ENCODE measurements at places on chromosomes 13 and 19.

- DNase-seq: no peak
Observed at GRCh38 chr19:11577451-11578257, at the start of gene ACP5. TSS of gene ACP5 (minus strand) at chr19:11577645. CDS start at chr19:11577317, 328 bp downstream.

- no peak for DNase-seq
Observed at GRCh38 chr13:71464686-71465085, 402.3 kb downstream of the DACH1 start.

- DNase-seq: no peak
Observed at GRCh38 chr13:101053301-101054093, 362.8 kb downstream of the NALCN start.

- no peak for DNase-seq
Observed at GRCh38 chr19:18223860-18224524, 2.2 kb downstream of the PDE4C start.

- no peak for DNase-seq
Observed at GRCh38 chr13:111475488-111475887, 155.0 kb downstream of the TEX29 start.

GRCh38 chr19:28028881-28029444 is 1184.0 kb downstream of the UQCRFS1 start:
- DNase-seq: no peak

DNA sequence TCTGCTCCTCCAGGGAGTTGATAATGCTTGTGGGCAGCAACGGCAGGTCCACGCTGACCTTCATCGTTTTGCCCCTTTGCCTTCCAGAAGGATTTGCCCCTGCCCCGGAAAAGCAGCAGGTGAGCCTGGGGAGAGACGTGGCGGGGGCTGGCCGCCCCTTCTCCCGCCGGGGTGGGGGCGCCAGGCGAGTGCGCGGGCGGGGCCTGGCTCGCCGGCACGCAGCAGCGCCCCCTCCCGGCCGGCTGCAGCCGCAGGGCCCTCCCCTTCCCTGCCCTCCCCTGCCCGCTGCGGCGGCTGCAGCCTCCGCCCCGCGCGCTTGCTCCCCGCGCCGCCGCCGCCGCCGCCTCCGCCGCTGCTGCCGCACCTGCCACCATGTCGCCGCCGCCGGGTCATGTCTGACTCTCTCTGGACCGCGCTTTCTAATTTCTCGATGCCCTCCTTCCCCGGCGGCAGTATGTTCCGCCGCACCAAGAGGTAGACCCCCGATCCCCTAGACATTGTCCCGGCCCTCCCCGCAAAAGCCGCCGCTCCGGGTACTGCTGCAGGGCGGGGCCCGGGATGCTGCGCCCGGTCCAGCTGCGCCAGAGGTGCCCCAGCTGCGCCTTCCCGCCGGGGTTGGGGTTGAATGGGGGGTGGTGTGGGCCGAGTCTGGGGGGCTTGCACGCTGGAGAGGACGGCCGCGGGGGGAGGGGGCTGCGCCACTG is at the start of gene MAST1:
MAST1 (plus strand) TSS at position 334 of the 704 bp plus-strand sequence; CDS start at position 392, 58 bp downstream.
- peak; percentile 35 for DNase-seq

GRCh38 chr13:95235199-95235756 is 66.0 kb downstream of the ABCC4 start:
- no peak for DNase-seq

DNA sequence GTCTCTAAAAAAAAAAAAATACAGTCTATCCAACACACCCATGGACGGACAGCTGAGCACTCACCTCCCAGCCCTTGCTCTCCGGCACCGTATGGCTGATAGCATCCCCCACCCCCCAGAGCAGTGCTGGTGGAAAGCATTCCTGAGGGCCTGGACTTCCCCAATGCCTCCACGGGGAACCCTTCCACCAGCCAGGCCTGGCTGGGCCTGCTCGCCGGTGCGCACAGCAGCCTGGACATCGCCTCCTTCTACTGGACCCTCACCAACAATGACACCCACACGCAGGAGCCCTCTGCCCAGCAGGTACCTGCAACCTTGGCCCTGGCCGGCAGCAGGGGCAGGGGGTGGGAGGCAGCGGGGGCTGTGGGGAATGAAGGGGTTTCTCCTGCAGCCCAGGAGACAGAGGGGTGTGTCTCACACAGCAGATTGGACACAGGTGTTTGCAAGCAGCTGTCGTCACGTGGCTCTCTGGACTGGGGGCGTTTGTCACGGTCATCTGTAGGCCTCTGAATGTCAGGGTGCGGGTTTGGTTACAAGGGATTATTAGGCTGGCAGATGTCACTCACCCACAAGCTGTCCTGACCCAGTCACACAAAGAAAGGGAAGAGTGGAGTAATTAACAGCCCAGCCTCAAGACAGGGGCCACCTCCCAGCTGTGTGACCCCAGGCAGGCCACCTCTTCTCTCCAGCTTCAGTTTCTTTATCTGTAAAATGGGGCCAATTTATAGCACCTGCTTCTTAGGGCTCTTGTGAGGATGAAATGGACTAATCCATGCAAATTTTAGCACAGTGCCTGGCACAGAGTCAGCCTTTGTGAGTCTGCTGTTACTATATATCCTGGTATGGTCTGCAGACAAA is 19.3 kb downstream of the PLD3 start:
- DNase-seq: no peak

- no peak for DNase-seq
Observed at GRCh38 chr13:46983881-46984280, 87.0 kb upstream of the HTR2A start.

DNA sequence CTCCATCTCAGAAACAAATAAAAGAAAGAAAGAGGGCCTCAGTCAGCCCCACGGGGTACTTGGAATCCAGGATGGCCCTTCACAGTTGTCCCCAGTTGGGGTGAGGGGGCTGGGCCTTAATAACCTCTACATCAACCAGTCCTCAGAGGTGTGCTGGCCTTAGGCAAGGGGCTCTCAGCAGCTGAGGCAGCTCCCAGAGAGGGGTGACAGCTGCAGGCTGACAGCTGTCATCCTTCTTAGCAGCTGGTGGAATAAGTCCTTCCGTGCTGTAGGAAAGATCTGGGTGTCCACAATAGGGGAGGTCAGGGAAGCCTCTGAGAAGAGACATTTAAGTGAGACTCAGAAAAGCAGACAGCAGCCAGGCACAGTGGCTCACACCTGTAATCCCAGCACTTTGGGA is 7.4 kb downstream of the BCAM start:
- no peak for DNase-seq

GRCh38 chr13:32225481-32225931 is 89.7 kb downstream of the ZAR1L start:
- no peak for DNase-seq

DNA sequence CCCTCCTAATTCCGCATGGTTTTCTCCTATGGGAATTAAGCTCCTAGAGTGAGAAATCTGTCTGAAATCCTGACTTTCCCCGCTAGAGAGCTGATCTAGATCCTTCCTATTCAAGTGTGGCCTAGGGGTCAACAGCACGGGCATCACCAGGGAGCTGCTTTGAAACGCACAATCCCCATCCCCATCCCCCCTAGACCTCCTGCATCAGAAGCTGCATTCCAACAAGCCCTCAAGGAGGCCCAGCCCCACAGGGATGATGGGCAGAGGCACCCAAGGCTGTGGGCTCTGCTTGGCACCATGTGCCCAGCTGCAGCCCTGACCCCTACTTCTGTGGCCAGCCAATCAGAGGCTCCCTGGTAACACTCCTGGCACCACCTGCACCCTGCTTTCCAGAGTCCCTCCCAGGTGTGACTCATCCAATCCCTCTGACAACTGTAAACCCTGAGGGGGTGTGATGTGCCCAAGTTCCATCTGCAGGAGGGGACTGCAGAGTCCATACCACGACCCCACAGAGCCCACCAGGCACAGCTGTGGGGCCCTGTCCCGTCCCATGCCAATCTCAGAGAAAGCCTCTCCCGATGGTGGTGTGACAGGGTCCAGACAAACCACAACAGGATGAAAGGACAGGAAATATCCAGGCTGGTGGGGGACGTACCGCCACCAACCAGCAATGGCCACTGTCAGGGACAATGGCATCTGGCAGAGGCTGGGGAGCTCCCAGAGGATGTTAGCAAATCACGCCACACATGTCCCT is 19.8 kb upstream of the SLC35E1 start:
- no peak for DNase-seq

DNA sequence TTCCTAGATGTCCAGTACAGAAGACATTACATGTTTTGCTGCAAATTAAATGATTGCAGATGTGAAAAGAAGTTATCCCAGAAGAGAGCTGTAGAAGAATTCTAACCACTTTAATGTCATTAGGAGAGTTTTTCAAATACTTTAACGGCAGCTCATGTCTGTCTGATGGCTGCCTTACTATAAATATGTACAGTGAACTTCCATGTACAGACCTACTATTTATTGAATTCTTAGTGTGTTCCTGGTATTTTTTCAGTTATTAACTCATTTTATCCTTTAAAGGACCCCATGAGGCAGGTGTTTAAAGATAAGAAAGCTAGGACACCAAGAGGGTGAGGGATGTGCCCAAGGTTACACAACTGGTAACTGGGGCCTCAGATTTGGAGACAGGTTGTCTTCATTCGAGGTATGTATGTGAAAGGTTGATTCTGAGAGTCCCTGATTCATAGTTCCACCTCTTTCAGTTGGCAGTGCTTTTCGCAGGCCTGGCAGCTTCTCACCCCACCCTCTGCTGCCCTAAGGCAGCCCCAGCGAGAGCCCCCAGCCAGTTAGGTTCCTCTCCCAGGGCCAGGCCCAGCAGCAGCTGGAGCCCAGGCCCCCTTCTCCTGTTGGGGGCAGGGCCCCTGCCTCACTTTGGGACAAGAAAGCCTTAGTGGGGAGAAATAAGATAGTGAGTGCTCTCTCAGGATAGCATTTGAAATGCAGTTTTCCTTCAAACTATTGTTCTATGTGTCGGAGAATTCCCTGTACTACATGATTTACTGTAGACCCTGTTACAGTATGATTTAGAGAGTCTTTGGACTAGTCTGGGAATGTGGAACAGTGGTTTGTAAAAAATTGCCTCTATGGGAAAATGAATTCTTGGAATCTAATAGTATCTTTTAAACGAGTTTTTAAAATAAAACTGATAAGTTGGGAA is 67.7 kb upstream of the TEX29 start:
- DNase-seq: no peak

- no peak for DNase-seq
Observed at GRCh38 chr13:105007166-105007808, 1528.2 kb downstream of the EFNB2 start.

DNA sequence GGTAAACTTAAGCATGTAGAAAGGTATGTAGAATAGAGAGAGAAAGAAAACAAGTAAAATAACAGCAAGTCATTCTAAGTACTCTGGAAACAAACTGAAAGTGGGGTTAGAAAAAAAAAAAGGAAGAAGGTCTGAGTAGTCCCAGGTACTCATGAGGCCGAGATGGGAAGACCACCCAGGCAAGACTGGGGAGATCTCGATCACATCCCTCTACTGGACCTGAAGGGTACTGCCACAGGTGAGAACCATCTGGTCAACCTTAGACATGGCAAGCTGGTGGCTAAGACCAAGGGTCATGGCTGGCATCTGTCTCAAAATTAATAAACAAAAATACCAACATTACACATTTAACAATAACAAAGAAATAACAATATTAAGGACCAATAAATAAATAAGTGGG is 36.3 kb upstream of the ZNF724 start:
- DNase-seq: no peak

GRCh38 chr13:46146898-46147297 is 35.1 kb downstream of the LCP1 start:
- DNase-seq: peak; percentile 74

- DNase-seq: no peak
Observed at GRCh38 chr13:41563341-41563983, 106.1 kb downstream of the RGCC start.

GRCh38 chr19:51531349-51532315 is at the start of gene SIGLEC6:
TSS of gene SIGLEC6 (minus strand) at chr19:51531670. CDS start at chr19:51531648, 22 bp downstream.
- DNase-seq: no peak

DNA sequence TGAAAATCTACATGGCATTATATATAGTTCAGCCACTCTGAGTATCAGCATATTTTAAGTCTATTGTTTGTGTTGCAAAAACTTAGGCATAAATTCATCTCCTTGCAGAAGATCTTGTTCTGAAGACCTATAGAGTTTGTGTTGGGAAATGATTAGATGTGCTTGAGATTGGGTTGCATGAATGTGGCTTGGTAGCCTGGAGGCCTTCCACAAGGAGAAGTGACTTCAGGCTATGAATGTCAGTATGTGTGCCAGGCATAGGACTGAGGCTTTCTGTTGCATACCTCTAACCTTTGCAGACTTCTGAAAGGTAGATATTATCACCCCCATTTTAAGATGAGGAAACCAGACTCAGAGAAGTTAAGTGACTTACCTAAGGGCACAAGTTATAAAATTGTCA is 188.6 kb downstream of the OLFM4 start:
- no peak for DNase-seq

- DNase-seq: peak; percentile 34
Observed at GRCh38 chr19:42313096-42313839, at the start of gene TMEM145. TSS of gene TMEM145 (plus strand) at chr19:42313309. CDS start at chr19:42313377, 68 bp downstream.

DNA sequence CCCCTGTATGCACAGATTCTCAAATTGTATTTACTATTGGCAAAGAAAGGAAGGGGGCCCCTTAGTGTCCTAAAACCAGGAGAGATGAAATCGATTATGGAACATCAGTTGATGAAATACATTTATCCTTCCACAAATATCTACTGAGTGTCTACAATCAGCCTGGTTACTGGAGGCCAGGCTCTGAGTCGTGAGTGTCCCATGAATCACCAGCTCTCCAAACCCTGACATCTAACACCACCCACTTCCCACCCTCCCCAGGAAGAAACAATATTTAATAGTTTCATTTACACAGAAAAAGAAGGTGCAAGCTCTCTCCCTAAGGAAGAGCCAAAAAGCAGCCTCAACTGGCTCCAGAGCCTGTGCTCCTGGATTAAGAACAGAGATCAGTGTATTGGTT is 25.2 kb downstream of the KCTD15 start:
- no peak for DNase-seq

- DNase-seq: no peak
Observed at GRCh38 chr13:64069892-64070291, 2654.2 kb upstream of the PCDH20 start.
